ENCODE measurements at places on chromosomes 12 and 14.

DNA sequence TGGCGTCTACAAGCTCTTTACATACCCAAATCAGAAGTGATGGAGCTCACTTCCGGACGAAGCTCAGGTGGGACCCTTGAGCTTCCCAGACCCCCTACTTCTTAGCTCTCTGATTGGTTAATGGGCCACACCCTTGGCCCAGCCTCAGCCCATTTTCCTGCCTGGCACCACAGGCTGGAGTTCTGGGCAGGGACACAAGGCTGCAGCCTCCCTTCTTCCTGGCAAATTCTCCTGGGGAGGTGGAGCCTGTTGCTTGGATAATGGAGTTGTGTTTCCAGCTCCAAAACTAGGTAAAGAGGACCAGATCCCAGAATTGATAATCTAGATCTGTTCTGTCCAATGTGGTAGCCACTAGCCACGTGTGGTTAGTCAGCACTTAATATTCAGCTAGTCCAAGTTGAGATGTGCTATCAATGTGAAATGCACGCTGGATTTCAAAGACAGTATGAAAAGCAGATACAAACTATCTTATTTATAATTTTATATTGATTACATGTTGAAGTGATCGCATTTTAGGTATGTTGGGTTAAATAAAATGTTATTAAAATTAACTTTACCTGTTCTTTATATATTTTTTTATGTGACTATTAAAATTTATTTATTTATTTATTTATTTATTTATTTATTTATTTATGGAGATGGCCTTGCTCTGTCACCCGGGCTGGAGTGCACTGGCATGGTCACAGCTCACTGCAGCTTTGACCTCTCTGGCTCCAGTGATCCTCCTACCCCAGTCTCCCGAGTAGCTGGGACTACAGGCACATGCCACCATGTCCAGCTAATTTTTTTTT, 12.6 kb upstream of the FAIM2 start:
- DNase-seq: no peak

- no peak for DNase-seq
Measured at GRCh38 chr14:92753250-92753649, 4.8 kb upstream of the LGMN start.

- no peak for DNase-seq
Measured at GRCh38 chr14:24815543-24815942, 181.6 kb upstream of the GZMB start.

- no peak for DNase-seq
Measured at GRCh38 chr12:109586385-109587296, 13.0 kb downstream of the MVK start.

DNA sequence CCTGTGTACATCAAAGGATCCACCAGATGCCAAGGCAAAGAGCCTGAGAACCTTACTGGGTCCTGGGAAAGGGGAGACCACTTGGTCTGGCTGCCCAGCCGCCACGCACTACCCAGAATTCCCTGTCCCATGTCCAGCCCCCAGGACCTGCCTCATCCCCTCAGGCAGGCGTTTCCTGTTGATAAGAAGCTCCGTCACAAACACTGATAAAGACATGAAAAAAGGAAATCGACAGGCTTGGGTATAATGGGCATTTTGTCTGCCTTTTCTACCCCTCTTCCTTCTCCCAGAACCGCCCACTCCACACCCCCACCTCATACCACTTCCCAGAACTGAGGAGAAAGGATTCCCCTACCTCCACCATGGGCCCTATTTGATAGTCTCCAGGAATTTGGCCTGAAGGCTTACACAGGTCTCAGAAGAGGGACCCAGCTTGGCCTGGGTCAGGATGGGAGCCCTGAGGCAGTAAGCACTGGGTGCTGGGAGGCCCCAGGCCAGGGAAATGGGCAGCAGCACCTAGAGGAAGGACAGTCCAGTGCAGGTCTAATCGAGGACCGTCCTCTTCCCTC, 18.8 kb downstream of the ACVRL1 start:
- no peak for DNase-seq

GRCh38 chr14:22691171-22691570, 47.0 kb upstream of the OR6J1 start:
- DNase-seq: no peak

DNA sequence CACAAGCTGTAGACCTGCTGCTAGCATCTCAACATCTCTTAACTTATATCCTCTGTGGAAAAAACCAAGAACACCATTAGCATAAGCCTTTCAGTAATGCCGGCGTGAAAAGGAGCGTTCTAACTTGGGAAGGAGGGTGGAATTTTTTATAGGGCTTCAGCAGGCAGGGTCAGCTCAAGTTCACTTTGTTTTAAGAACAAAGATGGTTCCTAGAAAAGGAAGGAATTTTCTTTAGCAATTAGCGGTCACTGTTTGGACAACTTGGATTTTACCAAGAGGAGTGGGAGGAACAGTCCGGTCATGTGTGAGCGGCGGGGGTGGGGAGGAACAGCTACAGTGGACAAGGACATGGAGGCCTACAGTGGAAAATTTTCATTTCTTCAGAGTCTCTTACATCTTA, 35.9 kb downstream of the BBS10 start:
- no peak for DNase-seq

- no peak for DNase-seq
Measured at GRCh38 chr12:92695577-92695976, 7.2 kb upstream of the PLEKHG7 start.

DNA sequence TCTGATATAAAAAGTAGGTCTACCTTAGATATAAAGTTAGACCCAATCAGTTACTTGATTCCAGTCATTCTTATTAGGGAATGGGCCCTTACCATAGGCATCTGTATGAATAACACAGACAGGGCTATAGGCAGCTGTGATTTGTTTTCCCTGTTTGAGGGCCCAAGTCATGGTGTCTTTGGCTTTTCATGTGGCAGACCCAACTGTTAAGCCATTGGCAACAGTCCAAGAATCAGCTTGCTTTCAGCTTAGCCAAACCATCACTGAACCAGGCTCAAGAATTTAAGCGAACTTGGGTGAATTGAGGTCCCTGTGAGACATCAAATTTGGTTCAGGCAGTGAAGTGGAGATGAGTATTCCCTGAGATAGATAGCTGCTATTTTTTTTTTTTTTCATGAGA, 111.2 kb downstream of the LRRIQ1 start:
- DNase-seq: no peak

GRCh38 chr12:66393890-66394289, 91.6 kb downstream of the HELB start:
- DNase-seq: peak; percentile 16

DNA sequence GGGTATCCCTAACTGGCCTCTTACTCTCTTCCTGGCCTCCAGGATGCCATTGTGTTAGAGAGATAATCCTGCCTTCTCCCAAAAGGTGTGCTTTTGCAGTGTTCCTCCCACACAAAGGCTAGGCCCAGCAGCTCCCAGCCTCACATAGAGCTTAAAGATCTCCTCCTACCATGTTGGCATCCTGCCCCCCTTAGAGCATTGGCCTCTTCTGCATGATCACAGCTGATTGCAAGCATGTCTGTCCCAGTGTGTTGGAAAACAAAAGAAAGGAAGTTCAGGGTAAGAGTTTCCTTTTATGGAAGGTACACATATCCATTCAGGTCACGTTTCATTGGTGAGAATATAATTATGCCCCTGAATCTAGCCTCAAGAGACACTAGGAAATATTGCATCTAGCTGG, 405.4 kb downstream of the TMTC2 start:
- DNase-seq: no peak

DNA sequence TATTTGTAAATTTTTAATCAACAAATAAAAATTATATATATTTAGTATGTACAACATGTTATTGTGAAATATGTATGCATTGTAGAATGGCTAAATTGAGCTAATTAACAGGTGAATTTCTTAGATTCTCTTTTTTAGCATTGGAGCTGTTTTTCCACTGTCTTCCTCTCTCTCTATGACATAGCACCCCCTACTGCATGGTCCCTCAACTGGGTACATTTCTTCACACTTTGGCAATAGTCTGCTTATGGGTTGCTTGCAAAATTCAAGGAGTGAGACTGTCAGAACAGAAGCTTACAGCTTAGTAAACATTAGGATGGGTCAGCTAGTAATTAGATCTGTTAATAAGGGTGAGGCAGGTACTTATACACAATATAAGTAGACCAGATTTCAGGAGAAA, 658.5 kb upstream of the MGAT4C start:
- DNase-seq: no peak

- no peak for DNase-seq
Measured at GRCh38 chr12:105773471-105773870, 365.3 kb downstream of the NUAK1 start.

DNA sequence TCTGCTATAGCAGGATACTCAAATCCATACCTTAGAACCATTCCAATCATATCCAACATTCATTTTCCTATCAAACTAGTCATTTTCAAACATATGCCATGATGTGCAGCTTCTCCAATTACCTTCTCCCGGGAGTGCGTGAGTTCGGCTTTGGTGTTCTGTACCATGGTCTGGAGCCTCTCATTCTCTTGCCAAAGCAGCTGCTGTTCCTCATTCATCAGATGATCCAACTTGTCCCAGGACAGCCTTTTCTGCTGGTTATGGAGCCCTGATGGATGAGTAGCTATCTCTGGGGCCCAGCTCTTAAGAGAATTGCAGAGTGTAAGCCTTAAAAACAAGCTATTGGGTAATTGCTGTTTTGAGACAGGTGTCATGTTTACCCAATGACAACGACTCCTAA, 71.1 kb upstream of the SAV1 start:
- no peak for DNase-seq

GRCh38 chr14:51554339-51554920, 97.3 kb upstream of the FRMD6 start:
- DNase-seq: no peak

- DNase-seq: no peak
Measured at GRCh38 chr12:106108185-106108835, 30.4 kb downstream of the NUAK1 start.

DNA sequence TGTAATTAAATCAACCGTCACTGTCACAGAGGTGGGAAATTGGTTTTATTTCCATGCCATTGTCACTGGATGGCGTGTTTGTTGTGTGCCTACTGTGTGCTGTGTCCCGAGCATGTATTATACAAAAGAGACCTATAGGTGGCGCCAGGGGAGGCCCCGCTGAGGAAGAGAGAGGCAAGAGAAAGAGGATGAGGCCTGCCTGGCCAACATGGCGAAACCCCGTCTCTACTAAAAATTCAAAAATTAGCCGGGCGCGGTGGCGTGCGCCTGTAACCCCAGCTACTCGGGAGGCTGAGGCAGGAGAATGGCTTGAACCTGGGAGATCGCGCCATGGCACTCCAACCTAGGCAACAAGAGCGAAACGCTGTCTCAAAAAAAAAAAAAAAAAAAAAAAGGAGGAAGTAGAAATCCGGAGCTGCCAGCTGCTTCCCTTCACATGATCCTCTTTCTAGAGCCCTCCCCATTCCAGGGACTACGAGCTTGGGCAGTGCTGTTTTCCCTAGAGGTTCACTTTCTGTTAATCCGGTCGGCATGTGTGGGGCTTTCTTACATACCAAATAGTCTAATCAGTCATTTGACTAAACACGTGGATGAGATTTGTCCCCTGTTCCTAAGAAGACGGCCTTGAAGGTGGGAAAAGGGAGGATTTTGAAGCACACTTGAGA, 6.4 kb upstream of the CCDC175 start:
- no peak for DNase-seq

DNA sequence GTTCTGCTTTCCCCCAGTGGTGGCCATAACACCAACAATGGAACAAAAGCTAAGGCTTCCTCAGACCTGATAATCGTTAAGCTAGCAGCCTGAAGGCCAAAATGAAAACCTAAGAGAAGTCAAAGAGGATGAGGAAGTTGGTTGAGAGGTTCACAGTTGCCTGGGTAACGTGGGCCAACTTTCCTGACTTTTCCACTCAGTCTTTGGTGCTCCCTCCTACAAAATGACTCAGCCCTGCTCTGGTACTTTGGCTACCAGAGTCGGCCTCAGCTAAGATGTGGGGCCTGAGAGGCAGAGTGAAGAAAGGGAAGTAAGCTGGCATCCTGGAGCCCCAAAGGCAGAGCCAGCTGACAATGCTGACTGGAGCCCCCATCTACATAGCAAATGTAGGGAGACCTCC, 14.9 kb upstream of the FKBP11 start:
- no peak for DNase-seq

DNA sequence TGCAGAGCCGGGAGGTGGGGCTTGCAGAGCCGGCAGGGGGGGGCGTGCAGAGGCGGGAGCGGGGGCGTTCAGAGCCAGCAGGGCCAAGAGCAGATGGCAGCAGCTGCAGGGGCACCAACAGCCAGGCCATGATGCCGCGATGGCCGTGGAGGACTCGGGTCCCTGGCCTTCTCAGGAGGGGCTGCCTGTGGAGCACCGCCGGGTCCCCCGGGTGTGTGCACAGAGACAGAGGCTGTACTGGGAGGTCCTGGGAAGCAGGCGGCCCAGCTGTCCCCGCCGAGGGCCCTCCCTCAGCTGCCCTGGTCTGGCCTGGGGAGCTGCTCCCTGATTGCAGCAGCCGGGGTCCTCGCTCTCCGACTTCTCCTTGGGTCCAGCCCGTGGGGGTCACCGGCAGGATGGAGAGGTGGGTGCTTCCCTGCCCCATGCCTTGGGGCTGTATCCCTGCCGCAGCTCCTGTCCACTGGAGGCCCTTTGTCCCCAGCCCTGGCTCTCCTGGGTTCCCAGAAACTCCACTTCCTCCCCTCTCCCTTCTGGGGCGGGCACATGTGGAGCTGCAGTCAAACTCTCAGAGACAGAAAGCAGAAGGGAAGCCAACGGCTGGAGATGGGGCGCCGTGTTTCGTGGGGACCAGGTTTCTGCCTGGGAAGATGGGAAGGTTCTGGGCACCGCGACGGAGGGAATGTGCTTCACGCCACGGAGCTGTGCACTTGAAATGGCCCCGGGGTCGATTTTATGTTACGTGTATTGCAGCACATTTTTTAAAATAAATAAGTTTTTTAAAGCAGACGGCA, 75.8 kb upstream of the GALNT9 start:
- no peak for DNase-seq

- DNase-seq: no peak
Measured at GRCh38 chr12:53244337-53244736, 12.3 kb upstream of the RARG start.

- no peak for DNase-seq
Measured at GRCh38 chr12:46359667-46360280, 12.8 kb downstream of the SLC38A2 start.

DNA sequence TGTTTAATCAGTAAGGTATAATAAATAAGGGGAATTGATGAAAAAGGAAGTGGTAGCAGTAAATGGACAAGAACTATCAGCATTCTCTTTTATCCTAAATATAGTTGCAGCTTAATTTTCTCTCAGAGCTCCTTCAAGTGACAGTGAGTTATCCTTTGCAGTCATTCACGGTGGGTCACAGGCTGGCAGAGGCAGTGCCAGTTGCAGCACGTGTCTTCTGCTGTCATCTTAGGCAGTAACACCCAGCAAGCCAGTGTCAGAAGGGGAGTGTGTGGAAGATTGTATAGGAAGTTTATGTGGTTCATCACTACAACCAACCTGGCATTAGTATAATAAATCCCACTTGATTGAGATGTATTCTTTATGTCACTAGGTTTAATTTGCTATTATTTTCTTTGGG, 170.0 kb downstream of the CCDC91 start:
- DNase-seq: no peak

DNA sequence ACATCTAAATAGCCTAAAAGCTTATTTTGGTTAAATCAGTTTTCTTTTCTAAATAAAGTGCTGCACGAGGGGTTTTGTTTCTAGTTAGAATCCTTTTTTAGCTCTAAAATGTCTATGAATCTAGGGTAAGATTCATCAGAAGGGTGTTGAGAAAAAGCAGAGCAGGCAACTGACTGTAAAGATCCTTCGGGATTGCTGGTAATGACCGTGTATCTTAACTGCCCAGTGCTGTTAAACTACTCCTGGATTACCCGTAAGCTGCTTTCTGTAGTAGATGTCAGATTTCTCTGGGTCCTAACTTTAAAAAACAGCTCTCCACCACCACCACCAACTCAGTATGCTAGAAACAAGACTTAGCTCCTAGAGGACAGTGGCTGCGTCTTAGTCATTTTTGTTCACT, 39.2 kb downstream of the DACT1 start:
- no peak for DNase-seq

- peak; percentile 63 for DNase-seq
Measured at GRCh38 chr12:103928682-103929045, 1.5 kb upstream of the HSP90B1 start.
